ENCODE measurements at places on chromosomes 16 and 17.
A peak's percentile ranks its signal among the peaks of the same experiment; 100 is the strongest.

- DNase-seq: peak; percentile 36
Measured at GRCh38 chr17:2337544-2338314, 428 bp downstream of the SGSM2 start.

- DNase-seq: no peak
Measured at GRCh38 chr16:80046848-80047247, 446.3 kb upstream of the MAF start.

DNA sequence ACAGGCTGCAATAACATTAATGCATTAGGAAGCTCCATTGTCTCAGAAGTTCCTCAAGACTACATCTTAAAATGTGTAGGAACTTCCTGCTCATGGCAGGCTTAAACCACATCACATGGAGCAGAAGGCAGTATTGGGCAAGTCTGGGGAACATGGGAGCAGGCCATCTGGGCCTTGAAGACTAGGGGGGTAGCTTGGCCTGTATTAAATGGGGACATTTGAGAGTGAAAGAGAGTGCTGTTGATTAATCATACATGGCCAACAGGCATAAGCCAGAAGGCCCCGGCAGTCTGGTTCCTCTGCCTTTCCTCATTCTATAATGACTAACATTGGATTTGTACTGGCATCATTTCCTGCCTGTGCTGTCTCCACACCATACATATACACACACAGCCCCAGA is 25.2 kb upstream of the SLC5A11 start:
- DNase-seq: no peak

- DNase-seq: peak; percentile 90
Measured at GRCh38 chr16:85821390-85822135, 22.1 kb downstream of the COX4I1 start.

DNA sequence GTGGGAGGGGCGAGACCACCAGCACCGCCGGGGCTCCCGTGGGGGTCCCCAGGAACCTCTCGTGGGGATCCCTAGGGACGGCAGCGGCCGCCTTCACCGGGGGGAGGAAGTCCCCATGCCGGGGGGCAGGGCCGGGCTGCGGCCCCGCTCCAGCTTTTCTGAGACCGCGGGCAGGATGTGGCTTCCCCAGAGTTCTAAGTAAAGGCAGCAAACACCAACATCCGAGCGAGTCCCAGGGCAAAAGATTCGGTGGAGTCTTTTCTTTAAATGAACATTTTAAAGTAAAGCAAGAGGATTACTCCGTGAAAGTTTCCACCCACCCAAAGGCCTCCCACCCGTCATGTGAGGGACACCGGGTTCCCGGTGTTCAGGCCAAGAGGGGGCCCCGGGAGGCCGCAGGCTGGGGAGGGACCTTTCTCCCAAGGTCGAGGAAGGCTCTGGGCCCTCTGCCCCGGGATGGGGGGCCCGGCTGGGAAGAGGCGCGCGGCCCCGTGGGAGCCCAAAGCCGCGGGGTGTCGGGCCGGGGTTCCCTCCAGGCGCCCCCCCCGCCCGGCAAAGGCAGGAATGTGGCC is 137.2 kb upstream of the RPH3AL start:
- peak; percentile 45 for DNase-seq
